Tongue (tissue), 3 donors: ENCODE measurements at places on chromosomes 1 and 21.

GRCh38 chr1:13443335-13443979 lies 33.2 kb downstream of the PRAMEF20 start:
- DNase-seq = no peak

DNA sequence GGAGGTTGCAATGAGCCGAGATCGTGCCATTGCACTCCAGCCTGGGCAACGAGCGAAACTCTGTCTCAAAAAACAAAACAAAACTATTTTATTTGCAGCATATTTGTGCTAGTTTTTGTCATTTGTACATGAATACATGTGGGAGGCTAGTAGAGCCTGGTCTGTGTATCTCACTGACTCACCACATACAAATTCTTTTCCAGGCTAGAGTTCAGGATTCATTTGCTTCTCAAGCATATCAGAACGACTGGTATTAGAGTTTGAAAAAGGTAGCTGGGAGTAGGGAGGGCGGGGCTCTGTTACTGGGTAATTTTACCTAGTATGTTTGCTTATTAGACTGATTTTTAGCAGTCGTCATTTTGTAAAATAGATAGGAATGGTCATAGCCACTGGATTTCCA lies 4.5 kb upstream of the TOR3A start:
- no peak for DNase-seq

- no peak for DNase-seq
Measured at GRCh38 chr21:33075596-33076195, 5.8 kb downstream of the OLIG1 start.

DNA sequence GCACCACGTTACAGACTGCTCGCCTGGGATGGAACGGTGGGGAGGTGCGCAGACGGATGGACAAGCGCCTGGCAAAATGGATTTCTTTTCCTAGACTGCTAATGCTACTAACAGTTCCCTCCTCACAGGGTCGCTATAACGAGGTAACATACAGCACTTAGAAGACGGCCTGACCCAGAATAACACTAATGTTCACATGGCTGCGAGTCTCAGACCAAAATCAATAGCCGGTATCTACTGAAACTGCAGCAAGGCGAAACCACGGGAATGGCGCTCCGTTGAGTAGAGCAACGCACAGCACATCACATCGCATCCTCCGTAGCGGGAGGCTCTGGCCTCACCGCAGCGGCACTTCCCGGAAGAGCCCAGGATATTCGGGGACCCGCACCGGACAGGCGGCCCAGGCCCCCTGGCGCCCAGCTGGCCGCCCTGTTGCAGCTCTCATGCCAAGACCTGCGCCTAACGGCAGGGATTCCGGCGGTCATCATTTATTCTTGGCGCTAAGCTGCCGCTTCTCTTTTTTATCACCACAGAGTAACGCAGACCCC lies 46.6 kb downstream of the VPS26C start:
- DNase-seq = peak; percentile 61
